ENCODE measurements at places on chromosomes 5 and 9.

- no peak for DNase-seq
Observed at GRCh38 chr5:95763941-95764340, 32.8 kb downstream of the RHOBTB3 start.

- no peak for DNase-seq
Observed at GRCh38 chr9:131402738-131403492, 9.0 kb downstream of the PRRC2B start.

DNA sequence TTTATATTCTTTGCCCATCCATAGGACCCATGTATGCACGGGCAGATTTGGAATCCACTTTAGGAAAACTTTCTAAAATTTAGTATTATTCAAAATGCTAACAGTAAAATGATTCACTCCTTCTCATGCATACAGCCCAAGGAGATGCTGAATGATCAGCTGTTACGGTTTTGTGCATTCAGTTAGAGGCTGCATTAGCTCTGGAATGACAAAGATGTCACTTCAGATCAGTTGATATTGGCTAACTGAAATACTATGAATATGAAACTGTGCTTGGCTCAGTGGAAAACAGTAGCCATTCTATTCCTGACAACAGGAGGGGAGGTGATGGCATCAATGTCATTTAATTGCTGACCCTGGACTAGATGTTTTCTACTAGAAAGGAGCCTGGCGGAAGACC is 560.7 kb downstream of the ZNF608 start:
- no peak for DNase-seq

GRCh38 chr9:15277400-15278090 is 29.5 kb downstream of the TTC39B start:
- DNase-seq: no peak

GRCh38 chr9:99093492-99093791 is 11.5 kb upstream of the TGFBR1 start:
- no peak for DNase-seq

GRCh38 chr9:13282998-13283397 is 3.5 kb upstream of the MPDZ start:
- no peak for DNase-seq

DNA sequence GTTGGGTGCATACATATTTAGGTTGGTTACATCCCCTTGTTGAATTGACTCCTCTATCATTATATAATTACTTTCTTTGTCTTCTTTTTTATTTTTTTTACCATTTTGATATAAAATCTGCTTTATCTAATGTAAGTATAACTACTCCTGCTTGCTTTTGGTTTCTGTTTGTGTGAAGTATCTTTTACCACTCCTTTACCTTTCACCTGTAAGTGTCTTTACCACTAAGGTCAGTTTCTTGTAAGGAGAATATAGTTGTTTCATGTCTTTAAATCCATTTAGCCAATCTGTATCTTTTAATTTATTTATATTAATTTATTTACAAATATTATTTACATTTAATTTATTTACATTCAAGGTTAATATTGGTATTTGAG is 33.0 kb downstream of the INSL4 start:
- no peak for DNase-seq

- DNase-seq: no peak
Observed at GRCh38 chr9:136950656-136951276, 1.3 kb upstream of the LCN12 start.

DNA sequence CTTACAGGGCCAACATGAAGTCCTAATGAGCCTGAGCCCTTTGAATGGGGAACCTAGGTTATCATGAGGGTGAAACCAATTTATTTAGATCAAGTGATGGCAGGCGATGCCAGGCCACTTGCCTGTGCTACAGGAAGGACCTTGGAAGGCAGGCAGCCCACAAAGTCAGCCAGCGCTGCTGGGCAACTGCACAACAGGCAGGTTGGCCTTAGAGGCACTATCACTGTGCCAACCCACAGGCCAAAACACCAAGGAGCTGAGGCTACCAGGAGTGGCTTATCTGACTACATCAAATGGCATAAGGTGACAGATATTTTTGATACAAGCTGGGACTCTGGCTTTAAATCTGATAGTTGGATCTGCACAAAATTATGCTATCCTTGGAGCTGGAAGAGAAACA is 319.1 kb downstream of the NTRK2 start:
- no peak for DNase-seq

GRCh38 chr5:162990856-162991497 is 446.4 kb upstream of the CCNG1 start:
- no peak for DNase-seq

GRCh38 chr5:81971111-81971711 is 612 bp upstream of the ATG10 start:
- DNase-seq: no peak

GRCh38 chr5:68251804-68252522 is 36.4 kb downstream of the PIK3R1 start:
- DNase-seq: no peak

GRCh38 chr9:7303907-7304626 is 495.5 kb downstream of the DMAC1 start:
- DNase-seq: no peak

DNA sequence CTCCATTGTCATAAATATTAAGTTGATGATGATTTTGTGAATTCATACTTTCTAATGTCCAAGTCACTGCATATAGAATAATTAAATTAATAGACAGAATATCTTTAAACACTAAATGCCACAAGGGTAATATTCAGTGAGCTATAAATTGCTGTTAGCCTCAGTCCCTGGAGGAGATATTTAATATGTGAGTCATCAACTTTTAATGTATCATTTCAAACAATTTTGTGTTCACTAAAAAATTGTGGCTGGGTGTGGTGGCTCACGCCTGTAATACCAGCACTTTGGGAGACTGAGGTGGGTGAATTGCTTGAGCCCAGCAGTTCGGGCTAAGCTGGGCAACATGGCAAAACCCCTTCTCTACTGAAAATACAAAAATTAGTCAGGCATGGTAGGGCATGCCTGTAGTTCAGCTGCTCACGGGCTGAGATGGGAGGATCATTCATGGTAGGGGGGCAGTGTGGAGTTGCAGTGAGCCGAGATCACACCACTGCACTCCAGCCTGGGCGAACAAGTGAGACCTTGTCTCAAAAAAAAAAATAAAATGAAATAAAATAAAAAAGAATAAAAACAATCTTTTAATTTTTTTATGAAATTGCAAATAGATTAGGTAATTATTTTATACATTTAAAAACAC is 717.3 kb upstream of the CHD1 start:
- no peak for DNase-seq

- no peak for DNase-seq
Observed at GRCh38 chr9:113928269-113928668, 52.2 kb downstream of the ZNF618 start.

DNA sequence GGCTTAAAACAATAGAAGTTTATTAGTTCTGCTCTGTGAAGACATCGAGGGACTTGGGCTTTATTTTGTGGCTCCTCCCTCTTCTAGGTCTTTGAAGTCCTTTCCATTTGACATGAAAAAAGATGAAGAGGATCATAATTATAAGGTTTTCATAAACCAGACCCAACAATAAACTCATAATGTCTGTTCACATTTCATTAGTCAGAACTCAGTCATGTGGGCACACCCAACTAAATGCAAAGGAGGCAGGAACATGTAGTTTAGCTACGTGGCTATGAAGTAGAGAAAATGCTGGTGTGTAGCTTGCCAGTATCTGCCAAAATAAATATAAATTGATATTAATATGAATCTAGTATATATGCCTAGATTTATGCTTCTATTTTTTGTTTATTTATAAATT is 393.9 kb upstream of the C9orf72 start:
- DNase-seq: no peak
